Activated CD8-positive, alpha-beta memory T cell treated with anti-CD3 and anti-CD28 coated beads for 1 hour (primary cell): ENCODE measurements at places on chromosomes 2 and 18.

GRCh38 chr18:22711192-22711685 is 221.9 kb upstream of the RBBP8 start:
- DNase-seq, result no peak

- no peak for DNase-seq
These were observed 302.9 kb downstream of the CMPK2 start for GRCh38 chr2:6562771-6563170.

- DNase-seq, result no peak
These were observed 7.4 kb upstream of the B3GNT7 start for GRCh38 chr2:231387904-231388724.

DNA sequence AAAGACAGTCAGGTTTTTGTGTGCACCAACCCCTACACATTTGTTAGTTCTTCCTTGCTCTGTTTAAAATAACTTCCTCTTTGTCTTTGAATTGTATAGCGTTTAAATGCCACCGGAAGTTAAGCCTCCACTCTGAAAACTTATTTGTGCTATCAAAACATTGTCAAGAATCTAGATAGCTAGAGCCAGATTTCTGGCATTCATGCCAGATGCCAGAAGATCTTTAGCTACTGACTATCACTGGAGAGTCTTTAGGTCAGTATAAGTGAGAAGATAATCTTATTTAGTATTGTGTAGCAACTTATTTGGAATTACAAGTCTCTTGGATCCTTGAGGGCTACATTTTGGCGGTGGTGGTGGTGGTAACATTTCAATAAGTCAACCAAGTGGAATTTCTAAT is 63.4 kb upstream of the ADAM23 start:
- no peak for DNase-seq

DNA sequence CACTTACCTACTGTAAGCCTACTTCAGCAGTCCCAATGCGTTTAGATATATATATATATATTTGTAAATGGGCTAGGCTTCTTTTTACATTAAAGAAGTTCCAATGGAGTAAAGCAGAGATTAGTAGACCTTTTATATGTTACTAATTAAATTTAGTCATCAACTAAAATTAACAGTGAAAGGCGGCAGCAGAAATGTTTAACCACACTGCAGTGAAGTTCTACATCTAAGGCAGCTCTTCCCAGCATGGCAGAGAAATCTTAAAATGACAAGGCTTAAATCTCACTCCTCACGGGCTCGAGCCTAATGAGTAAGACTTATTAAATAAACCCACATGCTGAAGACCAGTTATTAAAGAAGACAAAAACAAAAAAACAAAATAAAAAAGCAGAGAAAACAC is 19.1 kb upstream of the KANSL1L start:
- DNase-seq, result no peak

DNA sequence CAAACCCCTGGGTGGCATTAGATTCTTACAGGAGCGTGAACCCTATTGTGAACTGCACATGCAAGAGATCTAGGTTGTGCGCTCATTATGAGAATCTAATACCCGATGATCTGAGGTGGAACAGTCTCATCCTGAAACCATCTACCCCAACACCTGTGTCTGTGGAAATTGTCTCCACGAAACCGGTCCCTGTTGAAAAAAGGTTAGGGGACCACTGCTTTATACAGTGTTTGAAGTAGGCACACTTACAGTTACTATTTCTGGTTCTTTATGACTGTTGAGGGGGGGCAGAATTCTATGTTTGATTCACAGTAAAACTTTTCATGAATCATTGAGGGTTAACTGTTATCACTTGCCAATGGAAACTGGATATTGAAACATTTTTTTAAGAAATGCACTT is 72.0 kb downstream of the RIF1 start:
- no peak for DNase-seq
